ENCODE measurements at places on chromosomes 4 and X. TPM values are rescaled to one million over a fixed set of nuclear protein-coding genes. Genes with fewer than 3 reads are reported as not detected.

DNA sequence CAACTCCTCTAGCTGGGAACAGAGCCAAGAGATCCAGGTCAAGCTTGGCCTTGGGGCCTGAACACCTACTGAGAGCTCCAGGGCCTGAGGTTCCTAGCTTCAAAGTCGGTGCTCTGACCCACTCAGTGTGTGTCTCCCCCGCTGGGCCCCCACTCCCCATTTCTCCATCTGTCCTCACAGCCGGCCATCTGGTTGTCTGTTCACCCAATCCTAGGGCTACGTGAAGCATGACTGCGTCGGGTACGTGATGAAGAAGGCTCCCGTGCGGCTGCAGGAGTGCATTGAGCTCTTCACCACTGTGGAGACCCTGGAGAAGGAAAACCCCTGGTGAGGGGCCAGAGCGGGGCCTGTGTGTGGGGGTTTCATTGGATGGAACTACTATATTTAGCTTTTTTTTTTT, 12.3 kb downstream of the USP11 start:
- DNase-seq: no peak

DNA sequence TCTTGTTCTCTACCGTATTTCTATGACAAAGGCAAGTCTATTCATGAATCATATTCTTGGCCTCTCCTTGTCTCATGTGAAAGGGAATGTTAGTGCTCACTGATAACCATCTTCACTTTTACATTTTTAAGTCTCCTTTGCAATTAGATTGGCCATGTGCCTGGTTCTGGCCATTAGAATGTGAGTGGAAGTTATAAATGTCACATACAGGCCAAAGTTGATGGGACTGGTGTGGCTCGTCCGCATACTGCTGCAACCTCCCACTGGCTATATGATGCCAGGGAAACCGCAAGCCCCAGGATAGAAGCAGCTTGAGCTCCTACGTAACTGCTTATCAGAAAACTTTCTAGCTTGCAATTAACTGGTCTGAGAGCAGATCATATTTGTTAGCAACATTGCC, 86.1 kb downstream of the MAGEC1 start:
- peak; percentile 31 for DNase-seq

- no peak for DNase-seq
These were observed 30.1 kb downstream of the ZRSR2 start for GRCh38 chrX:15820106-15821073.

- DNase-seq: no peak
These were observed 871.1 kb upstream of the SLIT2 start for GRCh38 chr4:19380600-19380999.

- no peak for DNase-seq
These were observed 44.8 kb downstream of the ABLIM2 start for GRCh38 chr4:8113611-8114377.

DNA sequence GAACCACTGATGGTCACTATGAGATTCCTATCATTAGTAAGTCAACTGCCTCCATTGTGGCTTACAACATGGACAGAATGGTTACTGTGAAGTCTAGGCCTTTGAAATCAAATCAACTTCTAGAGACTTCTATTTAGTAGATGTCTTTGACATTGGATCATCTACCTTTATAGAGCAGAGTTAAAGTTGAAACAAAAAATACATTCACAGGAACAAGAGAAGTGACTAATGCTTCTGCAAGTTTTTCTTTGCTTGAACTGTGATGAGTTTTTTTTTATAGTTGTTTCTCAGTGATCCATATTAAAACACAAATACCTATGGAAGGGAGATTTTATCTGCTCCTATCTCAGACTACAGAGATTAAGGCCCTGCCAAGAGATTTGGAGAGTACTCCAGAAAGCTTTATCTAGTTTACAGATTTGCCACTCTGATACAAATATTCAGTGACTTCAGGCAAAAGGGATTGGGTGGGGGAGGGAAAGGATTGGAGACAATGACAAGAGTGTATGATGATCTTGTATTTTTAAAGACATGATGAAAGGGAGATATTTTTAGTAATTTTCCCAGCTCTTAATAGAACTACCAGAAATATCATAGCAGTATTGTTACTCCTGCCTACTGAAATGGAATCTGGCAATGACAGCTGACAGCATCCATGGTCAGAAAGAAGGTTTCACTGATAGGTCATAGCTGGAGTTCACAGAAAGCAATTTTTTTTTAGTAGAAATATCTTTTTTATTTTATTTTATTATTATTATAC, 16.0 kb upstream of the EPGN start:
- DNase-seq: no peak

GRCh38 chrX:21658746-21659145, 616 bp upstream of the KLHL34 start:
- no peak for DNase-seq

DNA sequence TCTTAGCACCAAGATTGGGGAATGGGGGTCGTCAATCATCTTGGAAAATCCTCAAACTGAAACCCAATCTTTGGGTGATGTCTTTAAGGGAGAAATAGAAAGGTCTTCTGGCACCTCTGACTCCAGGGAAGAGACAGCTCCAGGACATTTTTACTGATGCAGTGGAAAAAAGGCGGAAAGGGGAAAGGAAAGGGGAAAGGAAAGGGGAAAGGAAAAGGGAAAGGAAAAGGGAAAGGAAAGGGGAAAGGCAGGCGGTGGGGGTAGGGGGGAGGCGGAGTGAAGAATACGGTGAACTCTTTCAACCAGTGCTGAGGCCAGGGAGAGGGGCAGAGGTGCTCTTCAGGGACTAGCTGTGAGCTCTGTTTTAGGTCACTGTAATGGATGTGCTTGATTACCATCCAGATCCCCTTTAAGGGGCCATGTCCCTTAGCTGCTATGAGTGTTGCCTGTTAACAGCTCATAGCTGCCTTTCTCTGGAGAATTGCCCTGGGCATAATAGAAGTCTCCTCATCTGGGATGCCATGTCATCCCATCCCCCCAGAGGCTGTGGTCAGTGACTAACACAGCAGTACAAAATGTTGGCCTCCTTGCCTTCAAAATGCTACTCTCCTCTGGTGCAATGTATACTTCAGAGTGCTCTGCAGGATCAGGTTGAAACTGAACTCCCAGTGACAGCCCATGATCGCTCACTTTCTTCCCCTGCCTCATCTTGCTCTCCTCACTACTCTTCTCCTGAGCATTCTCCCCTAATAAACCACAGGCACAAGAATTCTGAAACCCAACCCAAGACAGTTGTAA, 92.4 kb upstream of the AP1S2 start:
- peak; percentile 79 for DNase-seq

DNA sequence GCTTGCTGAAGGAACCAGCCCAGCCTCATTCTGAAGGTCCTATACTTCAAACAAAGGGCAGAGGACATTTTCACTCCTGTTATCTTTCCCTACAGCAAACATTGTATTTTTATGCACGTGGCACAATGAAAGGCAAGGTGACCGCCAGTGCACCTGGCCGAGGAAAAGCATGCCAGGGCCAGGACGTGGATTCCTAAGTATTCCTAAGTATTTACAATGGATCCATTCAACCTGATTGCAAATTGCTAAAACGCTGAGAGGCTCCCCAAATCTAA, 127.9 kb upstream of the FTHL17 start:
- no peak for DNase-seq

DNA sequence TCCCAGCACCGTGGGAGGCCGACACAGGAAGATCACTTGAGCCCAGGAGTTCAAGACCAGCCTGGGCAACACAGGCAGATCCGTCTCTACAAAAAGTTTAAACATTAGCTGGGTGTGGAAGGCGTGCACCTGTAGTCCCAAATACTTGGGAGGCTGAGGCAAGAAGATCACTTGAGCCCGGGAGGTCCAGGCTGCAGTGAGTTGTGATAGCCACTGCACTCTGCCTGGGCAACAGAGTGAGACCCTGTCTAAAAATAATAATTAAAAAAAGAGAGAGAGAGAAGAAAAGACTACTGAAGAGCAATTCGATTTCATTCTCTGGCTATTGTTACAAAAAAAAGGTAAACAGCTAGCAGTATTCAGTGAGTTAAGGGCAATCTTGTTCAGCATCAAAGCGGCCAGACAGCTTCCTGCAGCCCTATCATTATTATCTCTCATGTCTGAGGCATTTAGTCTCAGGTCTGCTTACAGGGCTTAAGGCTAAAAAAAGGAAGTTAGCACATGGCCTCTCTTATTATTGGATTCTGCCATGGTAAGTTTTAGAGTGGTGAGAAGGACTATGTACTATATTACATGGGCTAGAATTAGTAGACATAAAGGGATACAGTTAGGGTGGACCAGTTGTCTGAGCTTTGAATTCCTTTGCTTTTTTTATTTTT, 37.9 kb downstream of the ARHGEF6 start:
- no peak for DNase-seq

DNA sequence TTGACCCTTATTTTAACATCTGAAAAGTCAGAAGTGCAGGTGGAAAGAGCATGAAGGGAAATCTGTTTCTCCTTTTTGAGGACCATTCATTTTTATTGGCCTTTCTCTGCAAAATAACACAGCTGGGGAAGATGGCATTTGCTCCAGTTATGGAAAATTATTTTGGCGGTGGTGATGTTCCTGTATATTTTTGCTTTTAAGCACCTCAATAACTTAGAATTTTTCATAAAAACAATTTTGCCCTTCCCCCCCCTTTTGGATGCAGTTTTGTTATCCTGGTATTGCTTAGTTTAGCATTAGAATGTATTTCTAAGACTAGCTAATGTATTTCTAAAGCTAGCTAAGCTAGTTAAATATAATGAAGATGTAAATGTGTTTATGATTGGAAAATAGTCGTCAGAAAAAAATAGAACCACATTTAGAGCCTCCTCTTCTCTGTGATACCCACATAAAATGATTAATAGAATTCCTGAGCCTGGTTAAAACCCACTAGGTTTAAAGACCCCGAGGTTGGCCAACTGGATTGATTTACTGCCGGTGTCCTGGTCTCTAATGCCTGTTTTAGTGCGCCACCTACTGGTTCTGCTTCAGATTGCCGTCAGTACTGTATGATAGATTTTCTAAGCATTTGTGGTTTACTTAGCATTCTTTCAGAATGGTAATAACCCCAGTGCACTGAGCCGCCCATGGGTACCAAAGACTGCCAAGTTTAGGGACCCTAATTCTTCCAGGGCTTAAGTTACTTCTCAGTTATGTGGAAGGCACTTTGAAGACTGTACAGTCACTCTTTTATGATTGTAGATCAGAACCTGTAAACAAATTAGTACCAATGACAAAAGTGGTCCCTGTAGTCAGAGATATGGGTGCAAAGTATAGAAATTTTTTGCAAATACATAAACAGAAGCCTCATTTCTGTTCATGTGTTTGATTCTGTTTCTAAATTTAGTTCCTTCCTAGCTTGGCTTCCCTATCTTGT, 11.4 kb downstream of the KLF3 start:
- peak; percentile 92 for DNase-seq

DNA sequence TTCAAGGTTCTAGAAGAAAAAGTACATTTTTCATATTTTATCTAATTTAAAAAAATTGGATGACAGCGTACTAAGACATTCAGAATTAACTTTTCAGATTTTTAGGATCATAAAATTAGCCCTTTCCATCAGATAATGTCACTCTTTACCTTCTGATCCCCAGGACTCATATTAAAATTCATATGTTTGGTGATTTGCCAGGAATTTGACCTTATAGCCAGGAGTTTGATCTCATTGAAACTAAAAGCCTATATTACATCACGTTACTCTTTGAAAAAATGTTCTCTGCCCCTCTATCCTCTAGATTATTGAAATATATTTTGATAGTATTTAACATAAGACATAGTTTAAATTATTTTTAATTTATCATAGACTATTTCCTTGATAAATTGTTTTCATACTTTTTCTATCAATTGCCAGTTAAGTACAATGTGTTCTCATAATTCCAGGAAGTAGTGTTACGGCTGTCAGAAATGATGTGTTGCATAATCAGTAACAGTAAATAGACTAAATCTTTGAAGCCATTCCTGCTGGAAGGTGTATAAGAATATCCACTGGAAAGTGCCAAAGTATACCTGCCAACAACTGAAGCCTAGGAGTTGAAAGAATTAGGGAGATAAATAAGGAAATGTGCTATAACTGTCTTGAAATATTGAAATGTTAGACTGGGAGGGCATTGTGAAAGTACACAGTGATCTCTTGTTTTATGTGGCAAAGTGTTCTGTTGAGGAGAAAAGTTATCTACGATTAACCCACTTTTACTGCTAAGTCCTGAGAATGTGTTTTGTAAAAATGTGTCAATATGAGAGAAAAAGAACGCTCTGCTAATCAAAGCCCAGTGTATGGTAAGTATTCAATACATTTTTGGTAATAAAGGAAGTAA, 32.9 kb upstream of the PDGFC start:
- DNase-seq: peak; percentile 22

DNA sequence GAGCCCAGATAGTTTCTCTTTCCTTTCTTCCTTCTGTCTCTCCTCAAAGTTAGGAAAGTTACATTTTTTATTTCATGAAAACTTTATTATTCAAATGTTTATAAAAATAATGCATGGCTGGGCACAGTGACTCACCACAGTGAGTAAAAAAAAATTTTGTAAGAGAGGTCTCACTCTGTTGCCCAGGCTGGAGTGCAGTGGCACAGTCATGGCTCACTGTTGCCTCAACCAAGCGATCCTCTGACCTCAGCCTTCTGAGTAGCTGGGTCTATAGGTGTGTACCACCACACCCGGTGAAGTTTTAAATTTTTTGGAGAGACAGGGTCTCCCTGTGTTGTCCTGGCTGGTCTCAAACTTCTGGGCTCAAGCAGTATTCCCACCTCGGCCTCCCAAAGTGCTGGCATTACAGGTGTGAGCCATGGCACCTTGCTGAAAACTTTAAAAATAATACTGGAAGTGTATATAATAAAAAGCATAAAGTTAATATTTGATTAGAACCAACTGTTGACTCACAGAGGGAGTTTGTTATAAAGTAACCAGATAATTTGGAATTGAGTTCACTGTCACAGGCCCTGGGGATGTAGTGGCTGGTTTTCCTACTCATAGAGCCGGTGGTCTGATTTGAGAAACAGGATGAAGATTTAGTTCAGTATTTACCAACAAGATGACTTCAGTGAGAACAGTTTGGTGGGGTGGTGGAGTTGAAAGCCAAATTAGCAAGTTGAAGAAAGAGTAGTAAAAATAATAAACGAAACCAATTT, 18.0 kb downstream of the CMC4 start:
- DNase-seq: no peak

DNA sequence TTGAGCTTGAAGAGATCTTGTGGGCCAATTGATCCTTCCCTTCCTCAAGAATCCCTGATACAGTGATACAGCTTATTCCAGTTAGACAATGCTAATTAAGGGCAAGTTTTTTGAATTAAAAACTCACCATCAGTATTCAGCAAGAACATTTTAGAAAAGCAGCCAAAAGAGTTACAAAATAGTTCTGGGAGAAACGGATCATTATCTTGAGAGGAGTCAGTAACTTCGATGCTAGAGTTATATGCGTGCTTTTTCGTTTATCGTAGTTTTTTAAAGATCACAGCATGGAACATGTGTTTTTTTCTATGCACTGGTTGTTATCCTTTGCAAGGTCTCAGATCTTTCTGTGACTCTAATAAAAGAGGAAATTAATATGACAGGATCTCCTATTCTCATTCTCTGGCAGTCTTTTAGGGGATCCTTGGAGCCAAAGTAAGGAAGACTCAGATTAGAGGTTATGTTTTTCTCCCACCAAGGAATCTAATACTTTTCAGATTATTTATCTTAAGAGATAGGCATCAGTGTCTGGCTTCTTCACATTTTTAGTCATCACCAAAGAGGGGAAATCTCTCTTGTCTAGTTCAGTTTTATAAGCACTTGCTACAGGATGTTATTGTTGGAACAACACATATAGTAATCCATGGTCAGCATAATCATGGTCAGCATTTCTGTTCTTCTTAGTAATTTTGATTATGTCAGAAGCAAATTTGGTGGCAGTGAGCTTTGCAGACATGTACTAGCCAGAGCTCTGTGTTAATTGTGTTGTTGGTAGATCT, 109.7 kb downstream of the PDLIM5 start:
- DNase-seq: peak; percentile 84

The ANKRD37 gene
- total RNA-seq: 3.9 TPM

The RRH gene
- total RNA-seq: not detected

The DMRTC1 gene
- not detected for total RNA-seq

The TKTL2 gene
- not detected for total RNA-seq

The SYNPO2 gene
- 3.4 TPM for total RNA-seq

The TSPAN7 gene
- total RNA-seq: 0.82 TPM

The ARL9 gene
- 0.09 TPM for total RNA-seq
